ENCODE measurements at places on chromosomes 6 and 20.

GRCh38 chr20:309306-309840 is 12.0 kb downstream of the ZCCHC3 start:
- no peak for DNase-seq

- no peak for DNase-seq
These were observed 43.5 kb downstream of the INSM1 start for GRCh38 chr20:20411402-20411801.

- no peak for DNase-seq
These were observed 32.2 kb downstream of the DCBLD1 start for GRCh38 chr6:117514655-117515054.

- no peak for DNase-seq
These were observed 23.6 kb downstream of the BCL2L1 start for GRCh38 chr20:31698803-31699718.

DNA sequence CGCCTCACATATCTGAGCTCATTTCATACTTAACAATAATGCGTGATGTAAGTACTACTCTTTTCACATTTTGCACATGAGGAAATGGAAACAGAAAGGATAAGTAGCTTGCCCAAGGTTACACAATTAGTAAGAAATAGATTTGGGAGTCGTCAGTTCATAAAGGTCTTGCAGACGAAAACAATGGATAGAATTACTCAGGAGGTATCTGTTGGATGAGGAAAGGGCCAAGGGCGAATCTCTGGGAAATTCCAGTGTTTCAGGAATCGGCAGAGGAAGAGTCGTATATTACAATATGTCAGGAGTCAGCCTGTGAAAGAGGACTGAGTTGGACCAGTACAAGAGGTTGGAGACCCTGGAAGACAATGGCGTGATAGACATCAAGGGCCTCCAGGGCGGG is 12.8 kb upstream of the EDN1 start:
- DNase-seq = no peak

- no peak for DNase-seq
These were observed 22.7 kb upstream of the TGM6 start for GRCh38 chr20:2358006-2358405.

DNA sequence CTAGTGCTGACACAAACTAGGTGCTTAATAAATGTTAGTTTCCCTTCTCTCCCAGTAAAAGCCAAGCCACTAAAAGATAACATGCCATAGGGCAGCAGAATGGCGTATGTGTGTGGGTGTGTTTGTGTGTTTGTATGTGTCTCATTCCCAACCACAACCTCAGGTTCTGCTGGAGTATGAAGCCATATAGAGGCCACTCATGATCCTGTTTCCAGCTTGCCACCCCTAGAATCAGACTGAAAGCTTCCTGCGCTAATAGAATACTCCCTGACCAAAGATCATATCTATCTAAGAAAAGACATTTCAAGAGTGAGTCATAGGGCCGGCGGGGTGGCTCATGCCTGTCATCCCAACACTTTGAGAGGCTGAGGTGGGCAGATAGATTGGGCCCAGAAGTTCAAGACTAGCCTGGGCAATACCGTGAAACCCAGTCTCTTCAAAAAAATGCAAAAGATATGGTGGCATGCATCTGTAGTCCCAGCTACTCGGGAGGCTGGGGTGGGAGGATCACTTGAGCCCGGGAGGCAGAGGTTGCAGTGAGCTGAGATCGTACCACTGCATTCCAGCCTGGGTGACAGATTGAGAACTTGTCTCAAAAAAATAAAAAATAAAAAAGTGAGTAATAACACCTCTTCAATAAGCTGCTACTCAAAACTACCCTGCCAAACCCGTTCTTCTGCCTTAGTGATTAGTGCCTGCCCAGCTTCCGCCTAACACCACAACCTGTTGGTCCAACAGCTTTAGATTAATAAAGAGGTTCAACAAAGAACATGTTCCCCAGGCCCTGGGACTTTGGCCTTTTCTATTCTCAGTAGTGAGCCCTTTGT is 11.8 kb upstream of the SNRPC start:
- no peak for DNase-seq

DNA sequence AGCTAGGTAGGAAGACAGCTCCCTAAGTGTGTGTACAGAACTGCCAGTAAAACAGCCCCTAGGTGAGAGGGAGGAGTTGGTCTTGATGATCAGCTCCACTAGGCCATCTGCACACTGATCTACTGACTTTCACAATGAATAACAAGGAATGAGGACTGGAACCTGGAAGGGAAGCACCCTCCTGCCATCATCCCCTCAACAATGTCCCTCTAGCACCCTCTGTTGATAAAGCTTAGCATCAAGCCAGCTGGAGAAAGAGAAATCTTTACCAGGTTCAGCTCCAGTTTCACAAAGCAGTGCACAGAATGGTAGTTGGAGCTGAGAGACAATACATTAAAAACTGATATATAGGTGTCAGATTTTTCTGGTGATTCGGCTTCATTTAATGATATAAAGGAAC is 57.2 kb upstream of the IRAK1BP1 start:
- no peak for DNase-seq

DNA sequence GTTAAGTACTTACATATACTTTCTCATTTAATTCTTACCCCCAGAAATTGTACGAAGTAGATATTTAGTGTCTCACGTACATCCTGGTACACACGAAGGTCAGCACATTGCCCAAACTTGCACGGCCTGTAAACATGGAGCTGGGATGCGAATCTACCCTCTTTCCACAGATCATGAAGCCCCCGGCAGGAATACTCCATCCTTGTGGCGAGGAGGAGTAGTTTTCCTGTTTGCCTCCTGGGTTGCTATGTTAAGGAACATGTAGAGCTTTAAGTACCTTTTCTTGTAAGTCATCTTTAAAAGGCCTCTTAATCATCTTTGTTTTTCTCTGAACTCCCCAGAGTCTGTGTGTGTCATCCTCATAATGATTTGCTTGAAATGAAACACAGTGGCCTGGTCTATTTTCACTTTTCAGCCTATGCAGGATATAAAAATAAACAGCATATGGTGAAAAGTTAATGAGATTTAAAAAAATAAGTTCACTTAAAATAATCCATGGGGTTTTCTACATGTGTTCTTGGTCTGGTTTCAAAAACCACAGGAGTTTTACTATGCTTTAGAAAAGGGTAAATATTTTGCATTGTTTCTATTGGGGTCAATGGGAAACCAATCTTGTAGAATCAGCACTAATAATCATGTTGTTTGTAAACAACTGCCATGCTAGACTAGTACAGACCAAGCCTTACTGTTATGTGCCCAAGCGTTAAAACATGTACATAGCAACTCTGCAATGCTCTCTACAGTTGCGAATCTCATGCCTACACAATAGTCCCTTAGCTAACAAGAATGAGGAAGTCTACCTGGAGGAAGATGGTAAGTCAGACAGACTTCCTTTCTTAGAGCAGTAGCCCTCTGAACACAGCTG is 9.3 kb upstream of the ARID1B start:
- DNase-seq = no peak

DNA sequence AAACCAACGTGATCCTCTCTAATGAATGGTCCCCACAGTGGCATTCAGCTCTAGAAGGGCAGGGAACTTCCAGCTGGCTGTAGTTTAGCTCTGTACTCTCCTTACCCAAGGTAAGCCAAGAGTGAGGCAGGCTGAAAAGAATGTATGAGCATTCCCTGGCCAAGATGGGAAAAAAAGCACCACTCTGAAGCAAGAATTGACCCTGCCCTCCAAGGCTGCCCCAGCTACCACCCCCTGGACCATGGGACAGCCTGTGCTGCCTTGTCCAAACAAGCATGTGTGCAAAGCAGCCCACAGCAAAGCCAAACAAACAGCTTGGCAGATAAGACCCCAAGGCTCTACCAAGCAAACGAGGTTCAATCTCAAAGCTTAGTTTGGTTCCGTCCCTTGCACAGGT is 73.9 kb downstream of the GFOD1 start:
- no peak for DNase-seq

- DNase-seq = no peak
These were observed 15.0 kb upstream of the DSE start for GRCh38 chr6:116355796-116356195.

GRCh38 chr6:36241728-36242127 is 28.1 kb upstream of the PNPLA1 start:
- DNase-seq = no peak

DNA sequence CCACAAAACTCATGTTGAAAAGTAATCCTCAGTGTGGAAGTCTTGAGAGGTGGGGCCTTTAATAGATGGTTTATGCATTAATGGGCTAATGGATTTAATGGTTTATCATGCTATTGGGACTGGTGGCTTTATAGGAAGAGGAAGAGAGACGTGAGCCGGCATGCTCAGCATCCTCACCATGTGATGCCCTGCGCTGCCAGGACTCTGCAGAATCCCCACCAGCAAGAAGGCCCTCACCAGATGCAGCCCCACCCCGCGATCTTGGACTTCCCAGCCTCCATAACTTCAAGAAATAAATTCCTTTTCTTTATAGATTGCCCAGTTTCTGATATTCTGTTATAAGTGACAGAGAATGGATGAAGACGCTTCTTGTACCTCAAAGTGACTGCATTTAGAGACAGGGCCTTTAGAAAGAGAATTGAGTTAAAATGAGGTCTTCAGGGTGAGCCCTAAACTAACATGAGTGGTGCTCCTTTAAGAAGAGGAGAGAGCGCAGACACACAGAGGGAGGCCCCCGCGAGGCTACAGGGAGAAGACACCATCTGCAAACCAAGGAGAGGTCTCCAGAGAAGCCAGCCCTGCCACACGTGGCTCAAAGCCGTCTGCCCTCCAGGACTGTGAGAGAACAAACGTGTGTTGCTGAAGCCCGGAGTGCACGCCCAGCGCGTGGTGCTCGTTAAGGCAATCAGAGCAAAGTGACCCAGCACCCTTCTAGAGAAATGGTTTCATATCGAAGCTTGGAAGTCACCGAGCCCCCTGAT is 56.9 kb downstream of the IRF4 start:
- no peak for DNase-seq

- no peak for DNase-seq
These were observed 112.2 kb downstream of the LRFN2 start for GRCh38 chr6:40474937-40475336.

- DNase-seq = no peak
These were observed 195.7 kb upstream of the CITED2 start for GRCh38 chr6:139570166-139570565.

DNA sequence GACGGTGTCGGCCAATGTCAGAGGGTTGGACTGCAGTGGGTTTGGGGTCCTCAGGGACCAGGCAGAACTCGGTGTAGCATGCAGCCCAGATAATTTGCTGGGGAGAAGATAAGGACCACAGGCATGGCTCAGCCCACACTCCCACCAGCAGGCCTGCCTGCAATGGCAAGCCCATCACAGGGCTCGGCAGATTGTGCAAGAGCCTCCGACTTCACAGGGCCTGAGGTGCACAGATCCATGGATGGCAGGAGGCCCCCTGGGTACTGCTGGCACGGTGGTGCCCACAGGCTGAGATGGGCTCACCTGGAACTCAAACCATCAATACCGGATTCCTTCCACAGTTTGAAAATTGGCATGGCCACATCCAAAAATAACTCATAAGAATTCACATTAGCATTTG is 180.3 kb downstream of the TTLL2 start:
- no peak for DNase-seq

- DNase-seq = no peak
These were observed 84.7 kb upstream of the SUPT3H start for GRCh38 chr6:45462190-45463134.

- no peak for DNase-seq
These were observed 27.9 kb downstream of the NTSR1 start for GRCh38 chr20:62736407-62737071.

DNA sequence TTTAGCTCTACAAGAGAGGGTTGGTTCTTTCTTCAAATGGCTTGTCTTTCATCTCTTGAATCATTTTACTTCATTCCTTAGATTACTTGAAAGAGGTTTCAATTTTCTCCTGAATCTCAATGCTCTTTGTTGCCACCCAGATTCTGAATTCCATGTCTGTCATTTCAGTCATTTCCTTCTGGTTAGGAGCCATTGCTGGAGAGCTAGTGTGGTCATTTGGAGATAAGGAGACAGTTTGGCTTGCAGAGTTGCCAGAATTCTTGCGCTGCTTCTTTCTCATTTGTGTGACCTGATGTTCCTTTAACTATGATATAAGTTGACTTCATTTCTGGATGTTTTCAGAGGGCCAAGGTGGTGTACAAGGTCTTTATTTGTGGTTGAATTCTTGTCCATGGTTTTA is 157.8 kb downstream of the SLC22A3 start:
- no peak for DNase-seq

- DNase-seq = no peak
These were observed 2.2 kb downstream of the HIVEP2 start for GRCh38 chr6:142942805-142943227.

- DNase-seq = peak; percentile 62
These were observed 31.6 kb upstream of the NOTCH4 start for GRCh38 chr6:32255199-32256153.

Data from activated CD4-positive, alpha-beta T cell treated with anti-CD3 and anti-CD28 coated beads for 4 hours (primary cell).